Amniotic epithelial cell (primary cell): ENCODE measurements at places on chromosomes 3 and 15.

DNA sequence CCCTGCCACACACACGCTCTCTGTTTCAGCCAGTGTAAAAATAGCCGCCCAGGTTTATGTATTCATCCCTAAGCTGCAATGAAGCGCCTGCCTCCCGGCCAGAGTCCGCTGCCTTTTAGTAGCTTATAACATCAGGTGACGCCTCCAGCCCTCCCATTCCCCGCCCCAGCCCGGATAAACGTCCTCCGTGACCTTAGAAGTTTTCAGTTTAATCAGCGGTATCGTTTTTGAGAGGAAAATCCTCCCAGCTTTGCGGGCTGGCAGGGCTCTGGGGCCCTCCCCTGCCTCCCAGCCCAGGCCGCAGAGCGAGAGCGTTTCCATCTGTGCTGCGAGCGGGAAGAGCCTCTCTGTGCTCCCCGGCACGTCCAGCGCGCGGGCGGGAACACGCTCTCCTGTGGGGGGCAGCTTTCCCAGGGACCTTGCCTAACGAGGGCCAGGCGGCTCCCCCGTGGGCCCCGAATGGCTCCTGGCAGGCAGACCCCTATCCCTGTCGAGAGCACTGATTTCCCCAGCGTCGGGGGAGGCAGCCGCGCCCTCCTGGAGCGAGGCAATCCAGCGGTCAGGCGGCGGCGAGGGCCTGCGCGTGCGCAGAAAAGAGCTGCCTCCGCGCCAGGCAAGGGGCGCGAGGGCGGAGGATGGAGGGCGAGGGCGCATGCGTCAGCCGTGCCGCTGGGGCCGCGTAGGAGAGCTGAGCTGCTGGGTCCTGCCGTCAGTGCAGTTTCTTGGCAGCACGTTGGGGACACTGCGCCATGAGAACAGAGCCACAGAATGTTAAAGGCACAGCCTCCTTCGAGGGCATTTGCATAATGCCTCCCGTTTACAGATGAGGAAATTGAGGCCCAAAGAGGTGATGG, 71.1 kb downstream of the CCNL1 start:
- peak; percentile 98 for DNase-seq

DNA sequence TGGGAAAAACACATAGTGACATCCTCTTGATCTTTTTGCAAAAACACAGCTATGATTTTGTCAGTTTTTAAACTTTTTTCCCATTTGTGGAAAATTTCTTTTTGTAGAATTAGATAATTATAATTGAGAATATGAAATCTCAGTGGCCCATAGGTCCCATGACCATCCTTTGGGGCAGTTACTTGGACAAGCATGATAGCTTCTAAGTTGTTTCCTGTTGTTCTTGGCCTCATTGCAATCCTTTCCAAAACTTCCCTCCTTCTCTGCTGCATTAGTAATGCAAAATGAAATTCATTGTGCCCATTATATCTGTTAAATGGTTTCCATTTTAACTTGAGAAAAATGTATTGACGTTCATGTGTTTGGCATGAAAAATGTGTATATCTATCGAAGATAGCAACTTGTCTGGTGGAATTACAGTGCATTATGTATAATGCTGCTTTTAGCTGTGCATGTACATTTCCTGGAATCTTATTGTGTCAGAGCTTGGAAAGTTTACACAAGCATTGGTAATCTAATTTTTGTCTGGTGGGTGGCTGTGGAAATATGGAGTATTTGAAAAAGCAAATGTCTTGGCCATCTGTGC, 70.0 kb downstream of the MDFIC2 start:
- no peak for DNase-seq

DNA sequence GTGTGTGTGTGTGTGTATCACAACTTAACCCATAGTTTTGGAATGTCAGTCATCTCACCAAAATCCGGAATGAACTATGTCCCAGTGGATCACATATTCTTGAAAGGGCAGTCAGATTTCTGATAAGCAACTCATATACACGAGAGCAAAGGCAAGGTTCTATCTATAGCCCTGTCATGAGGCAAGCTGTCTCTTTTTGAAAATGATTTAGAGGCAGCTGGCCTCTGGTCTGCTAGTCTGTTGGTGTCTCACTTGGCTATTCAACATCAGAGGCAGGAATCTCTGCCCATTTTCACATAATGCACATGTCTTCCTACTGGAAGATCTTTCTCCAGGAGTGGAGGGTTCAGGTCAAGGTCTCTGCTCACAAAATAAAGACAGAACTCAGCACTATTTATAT, 79.8 kb downstream of the CNTN6 start:
- DNase-seq, result peak; percentile 23

DNA sequence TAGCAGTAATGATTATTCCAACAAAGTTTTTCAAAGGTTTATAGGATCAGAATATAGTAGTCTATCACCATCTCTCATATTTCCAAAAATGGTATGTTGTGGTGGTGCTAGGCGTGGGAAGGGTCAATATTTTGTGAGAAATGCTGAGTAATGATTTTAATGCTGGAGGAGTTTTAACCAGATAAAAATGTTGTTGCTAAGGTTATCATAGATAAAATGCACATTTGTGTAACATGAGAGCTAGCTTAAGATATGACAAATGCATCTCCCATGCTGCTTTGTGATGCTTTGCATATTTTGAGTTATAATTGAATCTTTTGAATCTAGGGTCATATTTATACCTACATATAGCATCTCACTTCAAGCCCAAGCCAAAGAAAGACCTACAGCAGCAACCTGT, 103.9 kb upstream of the ROBO1 start:
- no peak for DNase-seq

DNA sequence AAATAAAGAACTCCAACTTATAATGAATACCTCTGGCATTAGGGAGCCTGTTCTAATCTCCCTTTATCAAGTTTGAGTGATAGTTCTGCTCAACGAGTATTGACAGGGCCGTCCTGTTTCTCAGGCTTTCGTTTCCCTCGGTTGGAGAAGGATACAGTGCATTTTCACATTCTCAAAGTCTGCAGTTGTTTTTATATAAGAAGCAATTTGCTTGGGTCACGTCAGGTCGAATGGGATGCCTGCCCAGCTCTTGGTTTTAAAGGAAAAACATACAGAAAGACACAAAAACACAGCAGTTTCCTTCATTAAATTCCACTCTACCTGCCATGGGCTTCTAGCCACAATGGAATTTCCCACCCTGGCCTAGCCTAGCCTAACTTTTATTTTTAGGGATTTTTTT, 366.3 kb downstream of the TIGIT start:
- DNase-seq, result peak; percentile 10

DNA sequence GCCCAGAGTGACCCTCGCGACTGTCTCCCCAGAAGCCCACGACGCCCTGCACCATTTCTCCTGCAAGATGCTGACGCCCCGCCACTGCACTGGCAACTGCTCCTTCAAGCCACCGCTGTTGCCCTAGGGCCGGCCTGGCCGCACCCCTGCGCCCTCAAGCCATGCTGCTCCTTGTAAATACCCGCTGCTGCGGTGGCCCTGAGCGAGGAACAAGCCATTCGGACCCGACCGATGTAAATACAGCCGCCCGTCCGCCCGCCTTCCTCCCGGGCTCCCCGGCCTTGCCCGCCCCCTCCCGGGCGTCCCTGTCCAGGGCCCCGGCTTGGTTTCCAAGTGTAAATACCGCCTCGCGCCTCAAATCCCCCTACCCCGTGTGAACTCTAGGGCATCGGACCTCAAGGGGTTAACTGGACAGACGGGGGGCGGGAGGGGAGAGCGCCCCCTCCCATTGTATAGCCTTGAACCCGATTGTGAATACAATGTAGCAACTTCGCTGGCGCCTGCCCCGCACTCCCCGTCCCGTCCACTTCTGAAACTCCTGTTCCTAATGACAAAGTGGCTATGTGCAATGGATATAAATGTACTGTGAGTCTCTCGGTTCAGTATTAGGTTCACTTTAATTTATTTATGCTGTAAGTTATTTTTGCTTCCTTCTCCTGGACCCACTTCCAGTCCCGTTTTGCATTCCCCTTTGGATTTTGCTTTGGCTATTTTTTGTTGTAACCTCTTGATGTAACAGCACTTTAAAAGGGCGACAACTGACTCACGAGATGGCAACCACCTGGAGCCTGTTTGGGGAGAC, 5.9 kb downstream of the RNU6-1 start:
- DNase-seq, result no peak

DNA sequence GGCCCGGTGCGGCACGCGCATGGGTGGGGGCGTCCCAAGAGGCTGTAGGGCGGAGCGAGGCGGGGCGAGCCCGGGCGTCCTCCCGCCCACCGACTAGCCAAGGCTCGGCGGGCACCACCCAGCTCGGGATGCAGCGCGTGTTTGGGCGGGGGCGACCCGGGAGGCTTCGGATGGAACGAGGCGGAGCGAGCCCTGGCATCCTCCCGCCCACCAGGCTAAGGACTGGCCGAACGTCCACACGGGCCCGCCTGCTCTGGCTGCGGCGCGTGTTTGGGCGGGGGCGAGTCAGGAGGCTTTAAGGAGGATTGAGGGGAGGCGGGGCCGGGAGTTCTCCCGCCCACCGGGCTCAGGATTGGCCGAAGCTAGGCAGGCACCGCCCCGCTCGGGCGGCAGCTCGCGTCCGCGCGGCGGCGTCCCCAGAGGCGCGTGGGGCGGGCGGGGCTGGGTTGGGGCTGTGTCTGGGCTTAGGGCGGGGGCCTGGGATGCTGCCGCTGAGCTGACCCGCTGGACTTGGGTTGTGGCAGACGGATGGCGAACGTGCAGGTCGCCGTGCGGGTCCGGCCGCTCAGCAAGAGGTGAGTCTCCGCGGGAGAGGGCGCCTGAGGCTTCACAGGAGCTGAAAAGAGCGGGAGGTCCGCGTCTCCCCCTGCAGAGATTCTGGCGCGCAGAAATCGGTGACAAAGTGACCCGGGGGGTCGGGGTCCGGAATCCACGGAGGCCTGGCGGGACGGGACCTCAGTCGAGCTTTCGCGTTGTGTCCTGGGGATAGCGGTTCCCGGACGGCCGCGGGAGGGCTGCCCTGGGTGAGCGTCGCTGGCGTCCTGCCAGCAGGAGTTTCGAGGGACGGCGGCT, at the start of gene STARD9:
STARD9 (plus strand) TSS at position 419 of the 852 bp plus-strand sequence; CDS start at position 529, 110 bp downstream.
- DNase-seq, result peak; percentile 96

DNA sequence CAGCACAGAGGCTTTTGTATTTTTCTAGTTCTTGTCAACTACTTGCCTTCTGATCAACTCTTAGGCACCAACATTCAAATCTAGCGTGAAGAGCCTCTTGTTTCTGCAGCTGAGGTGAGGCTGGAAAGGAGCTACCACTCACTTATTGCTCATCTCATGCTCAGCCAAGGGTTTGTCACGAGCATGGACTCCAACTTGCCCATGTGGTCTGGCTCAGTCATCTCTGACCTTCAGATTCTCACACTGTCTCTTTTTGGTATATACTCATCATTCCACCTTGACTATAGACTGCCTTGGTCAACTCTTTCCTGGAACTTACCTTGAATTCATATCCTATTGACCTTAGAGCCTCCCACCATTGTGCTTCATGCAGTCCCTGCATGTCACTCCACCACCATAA, 5.2 kb upstream of the GJD2 start:
- DNase-seq, result no peak

- DNase-seq, result no peak
Measured at GRCh38 chr3:189537135-189537534, 94.1 kb upstream of the TP63 start.

DNA sequence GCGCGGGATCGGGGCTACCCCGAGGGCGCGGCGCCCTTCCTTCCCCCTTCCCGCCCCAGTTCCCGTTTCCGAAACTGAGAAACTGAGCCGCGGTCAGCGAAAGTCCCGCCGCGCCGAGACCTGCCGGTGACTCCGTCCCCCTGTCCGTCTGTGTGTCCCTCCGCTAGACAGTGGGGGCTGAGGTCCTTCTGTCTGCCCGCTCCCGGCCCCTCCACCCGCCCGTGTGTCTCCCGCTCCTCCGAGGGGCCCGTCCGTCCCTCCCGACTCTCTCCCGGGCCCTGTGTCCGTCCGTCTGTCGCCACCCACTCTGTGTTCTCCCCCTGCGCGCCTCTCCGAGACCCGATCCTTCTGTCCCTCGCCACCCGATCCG, 426 bp downstream of the PRKCD start:
- no peak for DNase-seq

DNA sequence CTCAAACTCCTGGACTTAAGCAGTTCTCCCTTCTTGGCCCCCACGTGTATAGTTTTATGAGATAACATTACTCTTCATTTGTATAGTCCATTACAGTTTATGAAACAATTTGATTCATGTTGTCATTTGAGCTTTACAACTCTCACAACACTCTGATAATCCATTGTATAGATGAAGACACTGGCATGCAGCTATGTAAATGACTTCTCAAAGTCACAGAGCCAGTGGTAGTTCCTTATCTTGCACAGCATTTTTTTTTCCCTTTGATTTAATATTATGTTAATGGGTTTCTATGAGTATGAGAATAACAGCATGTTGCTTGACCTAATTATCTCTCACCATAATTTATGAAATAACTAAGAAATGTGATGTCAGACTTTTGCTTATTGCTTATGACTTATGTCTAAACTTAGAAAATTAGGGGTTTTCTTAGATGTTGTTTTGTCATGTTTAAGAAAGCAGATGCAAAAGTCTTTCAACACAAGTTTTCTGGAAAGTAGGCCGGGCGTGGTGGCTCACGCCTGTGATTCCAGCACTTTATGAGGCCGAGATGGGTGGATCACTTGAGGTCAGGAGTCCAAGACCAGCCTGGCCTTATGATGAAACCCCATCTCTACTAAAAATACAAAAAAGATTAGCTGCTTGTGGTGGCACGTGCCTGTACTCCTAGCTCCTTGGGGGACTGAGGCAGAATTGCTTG, 13.3 kb downstream of the VPS8 start:
- DNase-seq, result peak; percentile 58

GRCh38 chr15:44300572-44300971, 12.1 kb downstream of the GOLM2 start:
- DNase-seq, result no peak

DNA sequence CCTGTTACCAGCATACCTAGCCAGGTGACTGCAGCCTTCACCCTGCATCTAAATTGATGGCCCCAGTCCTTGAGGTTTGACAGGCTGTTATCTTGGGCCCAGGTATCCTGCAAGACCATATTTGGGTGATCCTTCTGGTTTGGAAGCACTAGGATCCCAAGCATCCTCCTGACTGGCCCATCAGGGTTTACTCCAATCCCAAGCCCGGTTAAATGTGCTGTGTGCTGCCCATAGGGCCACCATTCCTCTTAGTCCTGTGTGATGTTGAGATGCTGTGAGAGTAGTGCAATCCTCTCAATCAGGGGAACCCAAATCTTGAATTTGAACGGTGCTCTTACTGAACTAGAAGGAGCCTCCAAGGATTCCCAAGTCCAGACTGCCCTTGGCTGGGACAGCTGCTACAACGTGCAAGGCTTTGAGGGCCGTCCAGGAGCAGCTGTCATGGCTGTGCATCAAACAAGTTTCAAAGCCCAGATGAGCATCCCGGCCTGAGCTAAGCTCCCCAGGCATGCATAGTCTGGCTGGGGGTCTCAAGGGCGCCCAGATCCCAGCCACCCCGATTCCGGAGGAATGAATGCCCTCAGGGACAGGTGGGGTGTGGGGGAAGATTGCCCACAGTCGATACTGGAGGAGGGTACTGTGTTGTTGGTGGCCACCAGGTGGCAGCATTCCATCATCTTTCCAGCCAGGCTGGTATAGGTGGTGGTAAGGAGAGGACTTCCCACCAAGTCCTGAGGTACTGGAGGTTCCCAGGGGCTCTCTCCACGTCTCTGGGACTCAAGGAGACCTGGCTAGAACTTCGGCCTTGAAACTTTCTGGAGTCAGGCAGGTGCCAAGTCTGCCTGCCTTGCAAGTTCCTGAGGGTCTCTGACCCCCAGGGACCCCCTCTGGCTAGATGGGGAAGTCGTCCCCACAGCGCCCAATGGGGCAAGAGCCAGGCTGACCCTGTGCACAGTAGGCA, 32.6 kb downstream of the RBM5 start:
- peak; percentile 69 for DNase-seq
